ENCODE measurements at places on chromosomes 16 and 17.
A peak's percentile ranks its signal among the peaks of the same experiment; 100 is the strongest.

- DNase-seq: no peak
- H3K4me1 ChIP-seq: no peaks in the 10 kb centered on the region
- no peak overlapping the region for H3K27ac ChIP-seq
These were observed 39.0 kb upstream of the EMP2 start for GRCh38 chr16:10619271-10619849.

GRCh38 chr16:3492356-3492755 lies 2.9 kb downstream of the C16orf90 start:
- H3K27ac ChIP-seq: no peak overlapping the region
- H3K4me3 ChIP-seq: no peak overlapping the region
- H3K36me3 ChIP-seq: peaks cover 1% of the 10 kb centered on the region
- DNase-seq: no peak
- no peaks in the 10 kb centered on the region for H3K4me1 ChIP-seq

- H3K36me3 ChIP-seq: no peaks in the 10 kb centered on the region
- DNase-seq: no peak
- H3K4me1 ChIP-seq: no peaks in the 10 kb centered on the region
- no peaks in the 10 kb centered on the region for H3K27me3 ChIP-seq
- no peak overlapping the region for H3K27ac ChIP-seq
These were observed 863.2 kb upstream of the GOT2 start for GRCh38 chr16:59597269-59597668.

- H3K4me1 ChIP-seq: peaks cover 7% of the 10 kb centered on the region
- peaks cover 67% of the 10 kb centered on the region for H3K27me3 ChIP-seq
- H3K4me3 ChIP-seq: peak within 1 kb of the TSS; percentile 30
- peak; percentile 36 for DNase-seq
- peaks cover 4% of the 10 kb centered on the region for H3K36me3 ChIP-seq
These were observed at the start of gene HAS3 for GRCh38 chr16:69105501-69106361. TSS of gene HAS3 (plus strand) at chr16:69105653. CDS start at chr16:69109396, 3,743 bp downstream.

GRCh38 chr17:40326832-40327199 lies 17.8 kb downstream of the RARA start:
- H3K4me1 ChIP-seq: peaks cover 72% of the 10 kb centered on the region
- peaks cover 12% of the 10 kb centered on the region for H3K36me3 ChIP-seq
- no peak for DNase-seq
- no peaks in the 10 kb centered on the region for H3K27me3 ChIP-seq
- peak overlapping the region; percentile 44 for H3K4me3 ChIP-seq

- H3K27me3 ChIP-seq: no peaks in the 10 kb centered on the region
- no peak overlapping the region for H3K4me3 ChIP-seq
- H3K36me3 ChIP-seq: no peaks in the 10 kb centered on the region
- H3K4me1 ChIP-seq: peaks cover 38% of the 10 kb centered on the region
These were observed 55.9 kb downstream of the LDHD start for GRCh38 chr16:75060723-75061122.

DNA sequence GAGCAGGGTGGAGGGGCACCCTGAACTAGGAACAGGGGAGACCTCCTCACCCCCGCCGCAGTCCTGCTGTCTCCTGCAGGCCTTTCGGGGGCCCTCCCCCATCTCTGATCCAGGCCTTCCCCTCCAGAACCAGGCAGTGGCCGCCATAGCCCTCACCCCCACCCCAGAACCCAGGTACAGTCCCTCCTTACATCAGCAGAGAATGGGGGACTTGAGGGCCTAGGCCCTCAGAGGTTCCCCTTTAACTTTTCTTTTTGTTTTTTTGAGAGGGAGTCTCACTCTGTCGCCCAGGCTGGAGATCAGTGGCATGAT lies 4.3 kb upstream of the HAP1 start:
- no peak overlapping the region for H3K4me3 ChIP-seq
- H3K36me3 ChIP-seq: no peaks in the 10 kb centered on the region
- no peak overlapping the region for H3K27ac ChIP-seq
- H3K27me3 ChIP-seq: peaks cover 43% of the 10 kb centered on the region

- DNase-seq: no peak
- no peaks in the 10 kb centered on the region for H3K4me1 ChIP-seq
- no peak overlapping the region for H3K4me3 ChIP-seq
- no peaks in the 10 kb centered on the region for H3K36me3 ChIP-seq
- no peaks in the 10 kb centered on the region for H3K27me3 ChIP-seq
These were observed 27.5 kb downstream of the MAF start for GRCh38 chr16:79573071-79573470.

DNA sequence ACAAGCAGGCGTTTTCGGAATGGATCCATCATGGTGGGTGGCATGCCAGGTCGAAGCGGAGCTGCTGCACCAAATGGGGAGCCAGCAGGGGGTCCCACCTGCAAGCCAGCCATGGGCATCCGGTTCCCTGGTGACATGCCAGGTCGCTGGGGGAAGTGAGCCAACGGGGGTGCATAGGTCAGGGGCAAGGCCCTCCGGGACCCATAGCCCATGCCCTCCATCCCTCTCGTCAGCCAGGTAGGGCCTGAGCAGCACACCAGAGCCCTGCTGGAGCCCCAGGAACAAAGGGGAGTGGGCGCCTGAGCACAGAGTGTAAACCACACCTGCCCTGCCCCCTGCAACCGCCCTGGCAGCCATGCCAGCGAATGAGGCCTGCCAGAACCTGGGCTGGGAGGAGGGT lies 5.0 kb downstream of the SMARCD2 start:
- peaks cover 4% of the 10 kb centered on the region for H3K36me3 ChIP-seq
- no peaks in the 10 kb centered on the region for H3K27me3 ChIP-seq
- peaks cover 28% of the 10 kb centered on the region for H3K4me1 ChIP-seq
- no peak for DNase-seq
